ENCODE measurements at places on chromosomes 13 and 19. TPM values are rescaled to one million over a fixed set of nuclear protein-coding genes. Genes with fewer than 3 reads are reported as not detected.

LIM2 gene
- not detected for total RNA-seq

HPN gene
- total RNA-seq: 20.3 TPM

ERFL gene
- total RNA-seq: 0.49 TPM

IL4I1 gene
- total RNA-seq: 1.6 TPM

SYT5 gene
- total RNA-seq: 0.47 TPM

GPR18 gene
- not detected for total RNA-seq

GSX1 gene
- total RNA-seq: not detected

BTBD2 gene
- total RNA-seq: 114 TPM

CD22 gene
- total RNA-seq: 56.3 TPM

ITPKC gene
- total RNA-seq: 28.3 TPM

C19orf33 gene
- total RNA-seq: 4.6 TPM

RASGRP4 gene
- 1.1 TPM for total RNA-seq

SIGLEC10 gene
- not detected for total RNA-seq

SLC10A2 gene
- total RNA-seq: not detected

TRPM4 gene
- total RNA-seq: 45.9 TPM

DLL3 gene
- total RNA-seq: 0.40 TPM

NLRP5 gene
- not detected for total RNA-seq

DNA sequence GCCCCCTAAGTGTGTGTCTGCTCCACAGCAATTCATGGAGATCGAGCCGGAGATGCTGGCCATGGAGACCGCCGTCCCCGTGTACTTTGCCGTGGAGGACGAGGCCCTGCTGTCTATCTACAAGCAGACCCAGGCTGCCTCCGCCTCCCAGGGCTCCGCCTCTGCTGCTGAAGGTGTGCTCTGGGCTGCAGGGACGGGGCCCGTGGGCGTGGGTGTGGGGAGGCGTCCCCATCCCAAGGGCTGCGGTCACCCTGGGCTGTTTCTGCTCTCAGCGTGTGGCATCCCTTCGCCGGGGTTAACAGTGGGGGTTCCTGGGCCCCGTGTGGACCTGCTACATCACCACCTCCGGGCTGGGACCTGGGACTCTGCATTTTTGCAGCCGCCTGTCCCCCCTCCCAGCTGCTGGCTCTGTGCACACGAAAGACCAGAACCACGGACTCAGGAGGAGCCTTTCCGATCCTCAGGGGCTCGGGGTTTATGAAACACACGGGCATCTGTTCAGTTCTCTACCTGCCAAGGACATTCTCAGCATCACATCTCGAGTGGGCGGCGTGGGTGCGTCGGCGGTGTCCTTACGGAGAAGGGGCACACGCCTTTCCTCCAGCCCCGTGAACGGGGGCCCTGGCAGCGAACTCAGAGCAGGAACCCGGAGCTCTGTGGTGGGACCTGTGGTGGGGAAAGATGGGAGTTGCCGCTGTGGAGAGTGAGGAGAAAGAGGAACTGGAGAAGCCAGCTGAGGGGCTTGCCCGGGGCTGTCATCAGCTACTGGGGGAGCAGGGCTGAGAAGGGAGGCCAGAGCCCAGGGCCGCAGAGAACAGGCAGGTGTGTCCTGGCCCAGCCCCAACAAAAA, 7.8 kb downstream of the NCLN start:
- DNase-seq: no peak

- no peak for DNase-seq
These were observed 7.2 kb upstream of the BCL3 start for GRCh38 chr19:44741258-44741731.

- no peak for DNase-seq
These were observed 213.7 kb downstream of the B3GLCT start for GRCh38 chr13:31413516-31413915.

- peak; percentile 76 for DNase-seq
These were observed 4.2 kb upstream of the RPL18A start for GRCh38 chr19:17855280-17856152.

GRCh38 chr13:38685974-38686576, 802 bp upstream of the FREM2 start:
- DNase-seq: peak; percentile 45

GRCh38 chr19:5352229-5352763, 11.7 kb upstream of the PTPRS start:
- DNase-seq: no peak

GRCh38 chr19:37507167-37507464, 377 bp downstream of the ZNF793 start:
- DNase-seq: no peak

- DNase-seq: no peak
These were observed 4.3 kb upstream of the POU4F1 start for GRCh38 chr13:78607409-78608251.

DNA sequence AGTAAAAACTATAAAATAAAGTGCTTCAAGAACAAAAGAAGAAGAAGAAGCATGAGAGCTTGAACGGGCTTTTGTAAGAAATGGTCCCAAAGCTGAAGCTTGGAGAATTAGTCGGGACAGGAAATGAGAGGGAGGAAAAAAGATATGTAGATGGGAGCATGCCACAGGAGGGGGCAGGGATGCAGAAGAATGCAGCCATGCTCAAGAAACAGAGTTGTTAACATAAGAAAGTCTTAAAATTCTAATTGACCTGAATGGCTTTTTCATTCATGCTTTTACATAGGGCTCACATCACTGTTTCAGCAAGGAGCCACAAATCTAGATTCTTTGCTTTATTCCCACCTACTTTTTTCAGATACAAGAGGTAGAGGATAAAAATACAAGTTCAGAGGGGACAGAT, 27.7 kb upstream of the NBEA start:
- no peak for DNase-seq

- no peak for DNase-seq
These were observed 57.5 kb downstream of the RAP2A start for GRCh38 chr13:97491452-97491851.

DNA sequence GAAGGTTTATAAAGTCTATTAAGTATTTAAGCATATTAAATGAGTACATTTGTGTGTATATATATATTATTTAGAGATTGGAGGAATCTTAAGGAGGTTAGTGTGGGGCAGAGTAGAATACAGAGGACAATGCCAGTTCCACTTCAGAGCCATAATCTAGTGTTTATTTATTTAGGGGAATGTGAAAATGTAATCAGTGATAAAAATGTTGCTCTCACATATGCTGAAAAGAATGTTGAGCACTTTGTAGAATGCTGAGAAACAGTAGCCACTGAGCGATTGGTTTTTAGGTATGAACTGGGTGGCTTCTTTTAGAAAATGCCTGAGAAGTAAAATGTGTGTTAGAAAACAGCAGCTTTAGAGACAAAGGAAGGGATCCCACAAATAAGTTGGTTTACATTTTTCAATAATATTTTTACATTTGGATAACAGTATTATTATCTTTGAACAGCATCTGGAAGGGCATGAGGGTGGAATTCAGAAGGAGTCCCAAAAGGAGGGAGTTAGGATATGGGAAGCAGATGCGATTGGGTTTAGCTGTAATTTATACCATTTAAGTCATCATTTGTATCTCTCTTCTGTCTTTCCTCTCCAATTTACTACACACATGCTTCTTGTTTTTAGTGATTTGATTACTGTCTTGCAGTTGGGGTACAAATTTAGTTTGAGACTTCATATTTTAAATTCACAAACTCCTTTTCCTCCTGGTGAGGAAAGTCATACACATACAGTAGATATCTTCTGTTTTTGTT, 68.6 kb downstream of the NDFIP2 start:
- DNase-seq: no peak

- DNase-seq: no peak
These were observed 186.6 kb downstream of the TM9SF2 start for GRCh38 chr13:99687723-99688397.

- DNase-seq: no peak
These were observed 12.2 kb upstream of the BCAM start for GRCh38 chr19:44796701-44797115.

GRCh38 chr13:35349673-35350278, 126.7 kb downstream of the MAB21L1 start:
- DNase-seq: no peak

- no peak for DNase-seq
These were observed 1187.0 kb upstream of the SLC10A2 start for GRCh38 chr13:104253063-104253680.

GRCh38 chr19:18440936-18441803, 3.2 kb upstream of the ISYNA1 start:
- no peak for DNase-seq

GRCh38 chr13:99303863-99304521, 3.2 kb downstream of the GPR183 start:
- no peak for DNase-seq

- no peak for DNase-seq
These were observed 4.9 kb upstream of the POU4F1 start for GRCh38 chr13:78608252-78608687.

GRCh38 chr13:96229356-96229755, 139.4 kb downstream of the HS6ST3 start:
- no peak for DNase-seq

DNA sequence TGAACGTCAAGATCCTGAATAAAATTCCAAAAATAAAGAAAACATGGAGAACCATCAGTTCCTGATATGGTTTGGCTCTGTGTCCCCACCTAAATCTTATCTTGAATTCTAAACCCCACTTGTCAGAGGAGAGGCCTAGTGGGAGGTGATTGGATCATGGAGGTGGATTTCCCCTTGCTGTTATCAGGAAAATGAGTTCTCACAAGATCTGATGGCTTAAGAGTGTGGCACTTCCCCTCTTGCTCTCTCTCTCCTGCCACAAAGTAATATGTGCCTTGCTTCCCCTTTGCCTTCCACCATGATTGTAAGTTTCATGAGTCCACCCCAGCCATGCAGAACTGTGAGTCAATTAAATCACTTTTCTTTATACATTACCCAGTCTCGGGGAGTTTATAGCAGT, 827.4 kb downstream of the GPC5 start:
- DNase-seq: no peak

GRCh38 chr19:14554382-14554812, 17.5 kb downstream of the NDUFB7 start:
- DNase-seq: no peak

DNA sequence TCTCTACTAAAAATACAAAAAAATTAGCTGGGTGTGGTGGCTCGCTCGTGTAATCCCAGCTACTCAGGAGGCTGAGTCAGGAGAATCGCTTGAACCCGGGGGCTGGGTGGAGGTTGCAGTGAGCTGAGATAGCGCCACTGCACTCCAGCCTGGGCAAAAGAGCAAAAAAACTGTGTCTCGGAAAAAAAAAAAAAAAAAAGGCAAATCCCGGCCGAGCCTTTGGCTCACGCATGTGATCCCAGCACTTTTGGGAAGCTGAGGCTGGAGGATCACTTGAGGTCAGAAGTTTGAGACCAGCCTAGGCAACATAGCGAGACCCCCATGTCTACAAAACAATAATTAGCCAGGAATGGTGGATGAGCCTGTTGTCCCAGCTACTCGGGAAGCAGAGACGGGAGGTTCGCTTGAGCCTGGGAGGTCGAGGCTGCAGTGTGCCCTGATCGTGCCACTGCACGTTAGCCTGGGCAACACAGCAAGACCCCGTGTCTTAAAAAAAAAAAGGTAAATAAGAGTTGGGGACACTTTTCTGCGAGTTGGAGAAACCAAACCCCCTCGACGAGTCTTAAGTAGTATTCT, 574 bp upstream of the GPX4 start:
- DNase-seq: no peak

DNA sequence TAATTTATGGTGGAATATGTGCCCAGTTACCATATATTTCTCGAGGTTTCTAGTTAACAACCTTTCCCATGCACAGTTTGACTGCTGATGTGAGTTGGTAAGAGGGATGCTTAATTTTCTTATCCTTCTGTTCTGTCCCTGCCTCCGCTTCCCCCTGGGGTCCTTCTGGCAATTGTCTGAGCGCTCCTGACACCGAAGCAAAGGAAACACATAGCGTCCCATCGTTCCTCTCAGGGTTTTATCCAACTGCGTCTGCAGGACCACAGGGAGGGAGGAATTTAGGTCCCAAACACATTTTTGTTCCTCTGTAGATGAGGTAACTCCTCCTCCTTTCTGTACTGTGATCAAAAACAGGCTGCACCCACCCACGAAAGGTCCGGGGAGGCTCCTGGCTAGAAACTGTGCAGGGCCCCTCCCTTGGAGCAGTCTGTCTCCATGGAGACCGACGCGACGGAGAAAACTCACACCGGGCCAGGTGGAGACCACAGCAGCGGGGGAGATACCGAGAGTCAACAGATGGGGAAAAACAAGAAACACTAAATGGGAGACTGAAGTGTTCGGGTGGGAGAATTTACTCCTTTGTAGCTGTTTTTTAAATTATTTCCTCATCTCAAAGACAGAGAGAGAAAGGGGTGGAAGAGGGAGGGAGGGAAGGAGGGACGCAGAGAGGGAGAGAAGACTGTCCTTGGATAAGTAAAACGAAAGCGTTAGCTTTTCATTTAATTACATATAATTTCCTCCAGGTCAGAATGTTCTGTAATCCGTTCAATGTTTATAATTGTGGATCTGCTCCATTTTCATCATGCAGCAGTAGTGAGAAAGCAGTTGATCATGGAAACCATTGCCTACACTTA, 191.8 kb upstream of the NBEA start:
- DNase-seq: peak; percentile 62

GRCh38 chr19:13493516-13494310, 12.6 kb downstream of the CACNA1A start:
- no peak for DNase-seq

DNA sequence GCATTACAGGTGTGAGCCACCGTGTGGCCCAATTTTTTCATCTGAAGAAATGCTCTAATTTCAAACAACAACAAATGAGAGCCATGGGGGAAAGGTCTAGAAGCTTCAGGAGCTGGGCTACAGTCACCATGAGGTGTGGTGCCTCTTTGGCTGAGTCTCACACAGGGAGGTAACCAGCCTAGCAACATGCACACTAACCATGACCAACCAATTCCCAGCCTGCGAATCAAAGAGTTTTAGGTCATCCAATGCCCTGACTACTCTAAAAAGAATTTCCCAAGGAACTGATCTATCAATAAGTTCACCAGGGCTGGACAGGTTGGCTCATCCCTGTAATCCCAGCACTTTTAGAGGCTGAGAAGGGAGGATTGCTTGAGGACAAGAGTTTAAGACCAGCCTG, 29.9 kb downstream of the PBX4 start:
- DNase-seq: no peak

DNA sequence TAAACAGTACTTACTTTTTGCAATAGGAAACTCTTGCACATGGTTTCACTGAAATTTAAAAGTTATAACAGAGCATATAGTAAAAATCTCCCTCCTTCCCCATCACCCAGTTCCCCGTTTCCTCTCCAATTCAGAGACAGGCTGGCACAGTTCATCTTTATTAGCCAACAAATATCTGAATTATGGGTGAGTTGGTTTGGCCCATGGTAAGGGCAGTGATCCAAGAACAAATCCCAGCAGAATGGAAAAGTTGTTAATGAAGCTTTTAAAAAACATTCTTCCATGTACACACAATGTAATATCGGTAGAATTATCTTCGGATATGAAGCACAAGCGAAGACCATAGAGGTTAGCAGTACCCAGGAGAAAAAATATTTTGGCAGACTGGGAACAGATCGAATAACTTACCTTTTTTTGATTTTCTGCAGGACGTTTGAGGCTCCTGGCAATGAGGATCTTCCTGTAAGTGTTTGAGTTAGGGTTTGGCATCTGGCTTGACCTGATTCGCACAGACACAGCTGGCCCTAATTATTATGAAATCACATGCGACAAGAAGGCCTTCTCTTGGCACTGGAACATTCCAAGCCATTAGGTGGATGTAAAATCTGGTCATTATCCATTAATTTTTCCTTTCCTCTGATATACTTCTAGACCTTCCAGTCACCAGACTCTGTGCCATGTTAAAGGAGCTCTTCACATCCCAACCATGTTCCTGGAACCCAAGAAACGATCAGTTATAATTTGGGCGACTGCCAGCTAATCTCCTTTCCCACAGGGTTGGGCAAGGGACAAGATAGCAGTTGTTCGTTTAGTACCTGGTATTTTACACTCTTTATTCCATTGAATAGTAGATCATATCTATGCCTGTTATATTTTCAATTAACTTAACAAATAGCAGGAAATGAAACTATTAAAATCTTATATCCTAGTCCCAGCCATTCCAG, 139.4 kb upstream of the TSC22D1 start:
- no peak for DNase-seq
